ENCODE measurements at places on chromosomes 16 and 17.

DNA sequence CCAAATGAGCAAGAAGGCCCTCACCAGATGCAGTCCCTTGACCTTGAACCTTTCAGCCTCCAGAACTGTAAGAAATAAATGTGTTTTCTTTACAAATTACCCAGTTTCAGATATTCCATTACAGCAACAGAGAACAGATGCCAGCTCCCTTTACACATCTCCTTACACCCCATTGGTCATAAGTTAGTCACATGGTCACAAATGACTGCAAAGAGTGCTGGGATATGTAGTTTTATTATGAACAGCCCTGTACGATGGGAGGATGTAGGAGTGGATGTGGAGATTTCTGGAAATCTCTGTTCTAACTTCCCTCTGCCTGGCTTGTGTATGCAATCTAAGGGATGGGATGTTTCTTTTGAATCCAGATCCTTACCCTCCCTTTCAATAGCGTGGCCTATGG is 13.3 kb upstream of the RPL38 start:
- DNase-seq, result no peak

- DNase-seq, result no peak
Observed at GRCh38 chr16:66272461-66272860, 94.0 kb upstream of the CDH5 start.

GRCh38 chr16:51376080-51376479 is 225.0 kb upstream of the SALL1 start:
- DNase-seq, result no peak

DNA sequence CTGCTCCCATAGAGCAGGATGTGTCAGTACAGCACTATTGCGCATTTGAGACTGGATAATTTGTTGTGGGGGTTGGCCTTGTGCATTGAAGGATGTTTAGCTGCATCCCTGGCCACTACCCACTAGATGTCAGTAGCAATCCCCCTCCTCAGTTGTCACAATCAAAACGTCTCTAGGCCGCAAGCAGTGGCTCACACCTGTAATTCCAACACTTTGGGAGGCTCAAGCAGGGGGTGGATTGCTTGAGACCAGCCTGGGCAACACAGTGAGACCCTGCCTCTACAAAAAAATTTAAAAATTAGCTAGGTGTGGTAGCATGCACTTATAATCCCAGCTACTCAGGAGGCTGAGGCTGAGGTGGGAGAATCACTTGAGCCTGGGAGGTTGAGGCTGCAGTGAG is 48.4 kb downstream of the CENPV start:
- DNase-seq, result no peak

DNA sequence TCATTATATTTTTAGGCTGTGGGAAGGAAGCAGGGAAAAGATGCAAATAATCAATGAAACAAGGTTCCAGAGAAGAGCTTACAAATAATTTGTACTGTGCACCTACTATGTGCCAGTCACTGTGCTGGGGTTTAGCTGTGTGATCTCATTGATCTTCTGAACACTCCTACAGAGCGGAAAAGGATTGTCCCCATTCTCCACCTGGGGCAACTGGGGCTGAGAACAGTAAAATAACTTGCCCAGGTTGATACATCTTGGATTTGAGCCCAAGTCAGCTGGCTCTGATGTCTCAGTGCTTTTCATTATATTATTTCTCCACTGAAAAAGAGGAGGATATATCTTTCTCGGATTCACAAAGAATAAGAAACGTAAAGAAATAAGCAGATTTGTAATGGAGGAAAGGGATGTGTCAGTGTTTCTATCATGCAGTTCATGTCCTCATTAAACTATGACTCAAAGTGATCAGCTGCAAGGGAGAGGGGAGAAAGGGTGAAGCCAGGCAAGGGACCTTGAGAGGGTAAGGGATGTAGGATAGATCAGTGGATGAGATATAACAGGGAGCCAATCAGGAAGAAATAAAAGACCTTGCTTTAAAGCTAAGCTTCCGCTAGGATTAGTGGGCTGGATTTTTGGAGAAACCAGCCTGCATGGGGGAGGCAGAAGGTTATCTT is 143.6 kb upstream of the NOL11 start:
- DNase-seq, result no peak

GRCh38 chr17:27760069-27760885 is 40.1 kb downstream of the NOS2 start:
- no peak for DNase-seq

GRCh38 chr17:68613739-68614298 is 12.7 kb upstream of the FAM20A start:
- no peak for DNase-seq

GRCh38 chr16:29983420-29984136 is 9.9 kb downstream of the TAOK2 start:
- no peak for DNase-seq

DNA sequence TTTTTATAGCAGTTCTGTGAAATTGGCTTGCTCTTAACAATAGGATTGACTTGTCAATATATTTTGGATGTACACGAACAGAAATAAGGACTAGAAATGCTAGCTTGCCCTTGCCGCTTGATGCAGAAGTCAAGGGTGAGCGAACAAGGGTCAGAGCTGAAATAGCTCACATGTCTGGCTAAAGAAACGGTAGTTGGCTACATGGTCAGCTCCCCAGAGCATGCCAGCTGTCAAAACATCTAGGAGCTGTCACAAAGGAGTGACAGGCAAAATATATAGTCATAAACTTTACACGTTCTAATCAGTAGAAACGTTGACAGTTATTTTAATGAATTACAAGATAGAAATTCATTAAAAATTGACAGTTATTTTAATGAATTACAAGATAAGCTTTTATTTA is 2.9 kb upstream of the MEIOB start:
- DNase-seq, result no peak

GRCh38 chr17:7574176-7574953 is 5.1 kb upstream of the CD68 start:
- no peak for DNase-seq

DNA sequence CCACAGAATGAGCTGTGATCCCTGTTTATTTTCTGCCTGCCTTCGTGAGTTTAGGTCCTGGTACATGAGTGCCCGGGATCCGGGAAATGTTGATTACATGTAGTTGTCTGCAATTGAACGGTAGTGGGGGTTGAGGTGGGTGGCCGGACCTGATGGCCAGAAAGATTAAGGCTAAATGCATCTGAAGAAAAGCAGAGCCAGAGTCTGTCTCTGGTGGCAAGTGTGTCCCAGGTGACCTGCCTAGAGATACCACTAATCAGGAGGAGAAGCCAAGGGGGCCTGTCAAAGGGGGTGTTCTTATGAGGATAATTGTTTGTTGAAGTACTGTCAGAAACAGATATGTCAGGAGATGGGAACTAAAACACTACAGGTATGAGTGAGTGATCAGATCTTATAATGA is 154.0 kb upstream of the ASIC2 start:
- no peak for DNase-seq

DNA sequence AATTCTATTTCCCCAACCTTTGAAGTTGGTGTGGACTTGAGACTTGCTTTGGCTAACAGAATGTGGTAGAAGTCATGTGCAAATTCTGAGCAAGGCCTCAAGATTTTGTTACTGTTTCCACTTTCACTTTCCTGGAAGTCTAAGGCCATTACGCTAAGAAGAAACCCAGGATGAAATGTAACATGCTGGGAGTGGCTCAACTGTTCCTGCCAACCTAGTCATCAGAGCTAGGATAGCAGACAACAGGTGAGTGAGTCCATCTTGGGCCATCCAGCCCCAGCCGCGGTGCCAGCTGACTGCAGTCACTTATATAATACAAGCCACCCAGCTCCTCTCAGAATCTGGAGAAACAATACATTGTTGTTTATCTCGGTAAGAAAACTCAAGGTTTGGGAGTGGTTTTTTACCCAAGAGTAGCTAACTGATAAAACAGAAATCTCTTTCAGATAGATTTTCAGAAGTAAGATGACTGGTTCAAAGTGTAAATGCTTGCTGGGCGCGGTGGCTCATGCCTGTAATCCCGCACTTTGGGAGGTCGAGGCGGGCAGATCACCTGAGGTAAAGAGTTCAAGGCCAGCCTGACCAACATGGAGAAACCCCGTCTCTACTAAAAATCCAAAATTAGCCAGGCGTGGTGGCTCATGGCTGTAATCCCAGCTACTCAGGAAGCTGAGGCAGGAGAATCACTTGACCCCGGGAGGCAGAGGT is 10.7 kb upstream of the STX4 start:
- no peak for DNase-seq

- DNase-seq, result no peak
Observed at GRCh38 chr16:30659507-30660423, 1.5 kb downstream of the FBRS start.

DNA sequence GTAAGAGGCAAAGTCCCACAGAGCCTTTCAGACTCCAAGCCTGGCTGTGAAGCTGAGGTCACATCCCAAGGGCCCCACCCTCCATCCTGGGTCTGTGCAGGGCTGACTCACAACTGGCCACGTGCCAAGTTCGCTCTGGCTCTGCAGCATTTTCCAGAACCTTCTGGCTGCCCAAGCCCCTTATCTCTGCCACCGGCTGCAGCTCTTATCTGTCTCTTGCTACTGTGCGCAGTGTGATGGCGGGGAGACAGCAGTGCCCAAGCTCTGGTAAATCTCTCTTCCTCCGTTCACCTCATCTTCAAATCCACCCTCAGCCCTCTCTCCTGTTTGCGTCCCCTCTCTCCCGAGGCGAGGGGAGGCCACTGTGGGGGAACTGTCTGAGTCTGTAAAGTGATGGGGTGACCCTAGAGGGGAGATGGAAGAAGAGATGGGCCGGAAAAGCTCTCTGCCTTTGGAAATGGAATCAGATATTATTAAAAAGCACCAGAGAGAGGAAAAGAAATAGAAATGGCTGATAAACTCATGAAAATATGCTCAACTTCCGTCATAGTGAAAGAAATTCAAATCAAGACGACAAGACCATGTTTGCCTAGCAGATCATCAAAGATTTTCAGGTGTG is 162.7 kb upstream of the CDC42EP4 start:
- no peak for DNase-seq
